ENCODE measurements at places on chromosomes 1 and 21.

DNA sequence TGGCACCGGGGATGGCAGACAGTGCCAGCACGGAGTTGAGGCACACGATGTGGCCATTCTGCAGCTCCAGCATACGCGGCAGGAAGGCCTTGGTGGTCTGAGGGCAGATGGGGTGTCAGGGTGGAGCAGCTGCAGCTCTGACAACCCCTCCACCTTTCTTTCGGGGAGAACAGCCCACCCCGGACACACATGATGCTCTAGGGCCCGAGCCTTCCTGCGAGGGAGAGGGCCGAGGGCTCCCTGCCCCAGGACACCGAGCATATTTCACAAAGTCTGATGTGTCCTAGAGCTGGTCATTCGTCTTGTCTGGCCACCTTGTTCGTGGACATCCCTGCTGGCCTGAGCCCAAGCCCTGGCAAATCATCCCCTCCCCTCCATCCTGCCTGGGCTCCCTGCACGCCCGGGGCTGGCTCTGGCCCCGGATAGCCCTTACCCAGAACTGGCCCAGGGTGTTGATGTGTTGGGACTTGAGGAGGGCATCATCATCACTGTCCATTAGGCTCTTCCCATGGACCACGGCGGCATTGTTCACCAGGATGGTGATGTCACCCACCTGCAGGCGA is 39.1 kb downstream of the DHRS3 start:
- no peak for DNase-seq

DNA sequence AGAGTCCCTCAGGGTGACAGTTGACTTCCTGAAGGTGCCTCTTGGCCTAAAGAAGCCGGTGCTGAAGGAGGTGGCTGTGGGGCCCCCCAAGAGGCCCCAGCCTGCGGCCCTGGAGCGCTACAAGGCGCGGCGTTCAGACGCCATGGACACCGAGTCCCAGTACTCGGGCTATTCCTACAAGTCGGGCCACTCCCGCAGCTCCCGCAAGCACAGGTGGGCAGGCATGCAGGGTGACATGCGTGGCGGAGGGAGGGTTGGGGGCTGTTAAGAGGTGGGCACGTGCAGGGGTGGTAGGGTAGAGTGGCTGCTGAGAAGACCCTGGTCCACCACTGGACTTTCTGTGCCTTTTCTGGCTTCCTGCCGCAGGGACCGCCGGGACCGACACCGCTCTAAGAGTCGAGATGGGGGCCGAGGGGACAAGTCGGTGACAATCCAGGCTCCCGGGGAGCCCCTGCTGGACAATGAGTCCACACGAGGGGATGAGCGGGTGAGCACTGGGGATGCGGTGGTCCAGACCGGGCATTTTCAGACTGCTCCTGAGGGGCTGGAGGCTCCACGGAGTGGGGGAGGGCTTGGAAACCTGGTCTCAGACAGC is 15.4 kb downstream of the VANGL2 start:
- no peak for DNase-seq

- DNase-seq: no peak
Observed at GRCh38 chr1:150760013-150760412, 5.6 kb downstream of the CTSS start.

GRCh38 chr1:68202239-68202832 is 30.0 kb downstream of the WLS start:
- no peak for DNase-seq

GRCh38 chr1:80542231-80542630 is 1258.5 kb upstream of the ADGRL2 start:
- DNase-seq: no peak

DNA sequence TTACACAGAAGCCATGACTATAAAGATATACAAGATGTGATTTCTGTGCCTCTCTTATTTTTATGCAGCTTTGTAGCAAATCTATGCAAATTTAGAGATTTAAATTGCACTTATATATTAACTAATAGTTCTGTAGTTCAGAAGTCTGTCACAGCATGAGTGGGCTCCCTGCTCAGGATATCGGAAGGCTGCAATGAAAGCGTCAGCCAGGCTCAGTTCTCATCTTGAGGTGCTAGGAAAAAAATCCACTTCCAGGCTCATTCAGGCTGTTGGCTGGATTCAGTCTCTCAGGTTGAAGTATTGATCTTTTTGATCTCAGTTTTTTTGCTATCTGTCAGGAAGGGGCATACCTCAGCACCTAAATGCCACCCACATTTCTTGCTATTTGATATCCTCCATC is 487.4 kb upstream of the DEPDC1 start:
- DNase-seq: no peak

- DNase-seq: no peak
Observed at GRCh38 chr1:113128116-113128515, 55.1 kb downstream of the LRIG2 start.

GRCh38 chr1:246067432-246068216 is 439.5 kb downstream of the SMYD3 start:
- DNase-seq: no peak

GRCh38 chr1:169576935-169577331 is 9.3 kb downstream of the F5 start:
- peak; percentile 51 for DNase-seq

GRCh38 chr1:44604157-44604955 is 69.9 kb downstream of the TMEM53 start:
- DNase-seq: no peak

GRCh38 chr21:45607021-45607908 is 36.3 kb upstream of the PCBP3 start:
- no peak for DNase-seq

Measured in NCI-H82 (cell line).